Stimulated activated CD4-positive, alpha-beta T cell treated with anti-CD3 and anti-CD28 coated beads, Interleukin-15, amount 100 ng/mL, for 1 hour (primary cell): ENCODE measurements at places on chromosomes 5 and 9.

- no peak for DNase-seq
These were observed 39.7 kb upstream of the NIPBL start for GRCh38 chr5:36836831-36837230.

- DNase-seq = no peak
These were observed 10.6 kb upstream of the TRPC7 start for GRCh38 chr5:136375920-136376319.

DNA sequence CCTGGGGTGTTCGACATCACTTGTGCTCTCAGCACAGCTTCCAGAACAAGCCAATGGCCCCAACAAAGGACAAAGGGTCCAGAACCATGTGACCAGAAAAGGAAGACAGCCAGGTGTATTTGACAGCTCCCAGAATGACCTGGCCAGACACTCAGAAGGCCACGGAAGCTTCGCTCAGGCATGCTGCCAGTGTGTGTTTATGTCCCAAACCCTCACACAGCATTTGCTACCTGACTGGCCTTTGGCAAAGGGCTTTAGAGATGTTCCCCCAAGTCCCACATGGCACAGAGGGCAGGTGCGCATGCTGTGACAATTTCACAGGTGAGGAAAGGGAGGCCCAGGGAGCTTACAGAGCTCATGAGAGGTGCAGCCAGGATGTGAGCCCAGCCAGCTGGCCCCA lies 39.5 kb downstream of the MED10 start:
- DNase-seq = no peak

- no peak for DNase-seq
These were observed at the start of gene SLC1A3 for GRCh38 chr5:36606428-36607113. SLC1A3 (plus strand) TSS chr5:36606606; CDS start chr5:36608424, 1,818 bp downstream.

DNA sequence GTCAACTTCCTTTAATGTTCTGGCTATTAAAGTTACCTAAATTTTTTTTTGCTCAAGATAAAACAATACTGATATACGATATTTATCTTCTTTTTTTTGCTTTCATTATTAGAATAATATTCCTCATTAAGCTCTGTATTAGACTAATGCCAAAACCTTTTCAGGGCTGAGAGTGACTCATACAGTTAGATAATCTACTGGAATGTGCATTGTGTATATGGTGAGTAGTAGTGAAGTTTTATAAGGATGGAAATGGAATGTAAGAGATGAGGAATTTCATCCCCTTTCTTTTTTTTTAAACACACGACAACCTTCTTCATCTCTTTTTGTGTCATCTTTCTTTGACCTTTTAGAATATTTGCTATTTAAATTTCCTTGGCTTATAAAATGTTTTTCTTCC lies 268.6 kb downstream of the ISL1 start:
- no peak for DNase-seq
